ENCODE measurements at places on chromosomes 1 and 21. TPM values are rescaled to one million over a fixed set of nuclear protein-coding genes. Genes with fewer than 3 reads are reported as not detected.

Gene CLDN8
- total RNA-seq, result not detected

Gene NTNG1
- not detected for total RNA-seq

- H3K4me1 ChIP-seq, result no peaks in the 10 kb centered on the region
- H3K36me3 ChIP-seq, result no peaks in the 10 kb centered on the region
- H3K27me3 ChIP-seq, result no peaks in the 10 kb centered on the region
- no peak overlapping the region for H3K27ac ChIP-seq
Observed at GRCh38 chr1:197973206-197973605, 56.0 kb downstream of the LHX9 start.

Gene SPRR2F
- total RNA-seq, result not detected

Gene FMO4
- 1.4 TPM for total RNA-seq

- no peaks in the 10 kb centered on the region for H3K27me3 ChIP-seq
- H3K4me1 ChIP-seq, result peaks cover 5% of the 10 kb centered on the region
- no peak overlapping the region for H3K4me3 ChIP-seq
- no peak for DNase-seq
- H3K27ac ChIP-seq, result no peak overlapping the region
Observed at GRCh38 chr1:22132517-22133235, 10.2 kb downstream of the WNT4 start.

- H3K4me1 ChIP-seq, result peaks cover 6% of the 10 kb centered on the region
- H3K4me3 ChIP-seq, result no peak overlapping the region
- DNase-seq, result peak; percentile 41
Observed at GRCh38 chr1:23809751-23810171, 9.2 kb upstream of the GALE start.

DNA sequence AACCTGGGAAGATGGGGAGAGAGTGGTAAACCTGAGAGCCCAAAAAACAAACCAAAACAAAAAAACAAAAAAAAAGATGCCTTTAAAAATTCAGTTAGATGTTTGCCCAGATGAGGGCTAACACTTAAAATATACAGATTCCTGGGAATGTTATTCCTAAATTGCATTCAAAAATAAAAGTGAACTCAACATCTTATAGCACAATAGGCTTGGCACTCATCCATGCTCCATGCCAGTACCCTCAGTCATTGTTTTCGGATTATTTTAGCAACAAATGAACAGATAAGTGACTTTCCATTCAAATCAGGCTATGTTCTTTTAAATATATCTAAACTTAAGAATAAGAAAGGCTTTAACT lies 3.7 kb downstream of the ATP1A1 start:
- H3K4me1 ChIP-seq, result peaks cover 41% of the 10 kb centered on the region
- no peak overlapping the region for H3K4me3 ChIP-seq
- no peaks in the 10 kb centered on the region for H3K27me3 ChIP-seq
- H3K27ac ChIP-seq, result peak overlapping the region; percentile 72
- no peak for DNase-seq
- H3K36me3 ChIP-seq, result no peaks in the 10 kb centered on the region

Gene CD1B
- total RNA-seq, result not detected

- H3K27me3 ChIP-seq, result no peaks in the 10 kb centered on the region
- peaks cover 30% of the 10 kb centered on the region for H3K36me3 ChIP-seq
- no peaks in the 10 kb centered on the region for H3K4me1 ChIP-seq
- no peak overlapping the region for H3K4me3 ChIP-seq
Observed at GRCh38 chr1:75797606-75798216, 1.0 kb downstream of the MSH4 start.

GRCh38 chr21:31117128-31117916 lies 79.0 kb upstream of the KRTAP19-8 start:
- peak overlapping the region; percentile 24 for H3K27ac ChIP-seq
- peak overlapping the region; percentile 24 for H3K4me3 ChIP-seq
- peaks cover 12% of the 10 kb centered on the region for H3K4me1 ChIP-seq
- H3K27me3 ChIP-seq, result no peaks in the 10 kb centered on the region

All from HCT116 (cell line).